ENCODE measurements at places on chromosomes 2 and 18.
A peak's percentile ranks its signal among the peaks of the same experiment; 100 is the strongest.

- no peak for DNase-seq
Measured at GRCh38 chr2:61134141-61134540, 27.8 kb upstream of the C2orf74 start.

- DNase-seq: no peak
Measured at GRCh38 chr2:72940361-72940760, 23.0 kb downstream of the EMX1 start.

GRCh38 chr2:160513120-160513519 lies 19.5 kb upstream of the RBMS1 start:
- DNase-seq: no peak

GRCh38 chr2:141611981-141612380 lies 518.8 kb downstream of the LRP1B start:
- DNase-seq: peak; percentile 1

DNA sequence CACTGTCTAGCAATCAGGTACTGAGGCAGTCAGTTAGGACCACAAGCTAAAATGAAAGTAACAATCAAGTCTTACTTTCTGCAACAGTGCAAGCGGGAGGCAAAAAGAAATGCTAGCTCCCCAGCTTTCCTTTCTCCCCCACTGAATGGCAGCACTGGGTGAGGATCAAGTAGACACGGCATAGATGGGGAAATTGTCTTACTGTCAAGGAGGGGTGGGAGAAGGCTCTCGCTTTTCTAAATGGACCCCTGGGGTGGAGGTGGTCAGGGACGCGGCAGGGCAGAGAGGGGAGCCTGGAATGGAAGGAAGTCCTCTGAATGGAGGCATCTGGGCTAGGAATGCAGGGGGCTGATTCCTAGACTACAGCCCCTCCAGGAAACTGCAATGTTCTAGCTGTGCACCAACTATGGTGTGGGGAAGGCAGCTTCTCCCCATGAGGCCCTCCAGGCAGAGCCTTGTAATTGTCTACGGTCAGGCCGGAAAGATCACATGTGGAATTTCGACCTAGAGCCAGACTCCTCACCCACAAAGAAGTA lies 24.3 kb downstream of the METTL8 start:
- no peak for DNase-seq

GRCh38 chr2:171889333-171889732 lies 4.7 kb downstream of the SLC25A12 start:
- DNase-seq: no peak

DNA sequence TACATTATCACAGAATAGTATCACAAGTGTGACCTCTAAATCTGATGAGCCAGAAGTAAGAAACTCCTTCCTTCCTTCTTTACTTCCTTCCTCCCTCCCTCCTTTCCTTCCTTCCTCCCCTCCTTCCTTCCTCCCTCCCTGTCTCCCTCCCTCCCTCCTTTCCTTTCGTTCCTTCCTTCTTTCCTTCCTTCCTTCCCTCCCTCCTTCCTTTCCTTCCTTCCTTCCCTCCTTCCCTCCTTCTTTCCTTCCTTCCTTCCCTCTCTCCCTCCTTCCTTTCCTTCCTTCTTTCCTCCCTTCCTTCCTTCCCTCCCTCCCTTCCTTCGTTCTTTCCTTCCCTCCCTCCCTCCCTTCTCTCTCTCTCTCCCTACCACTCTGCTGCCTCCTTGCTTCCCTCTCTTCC lies 359.2 kb downstream of the OSR1 start:
- DNase-seq: no peak

DNA sequence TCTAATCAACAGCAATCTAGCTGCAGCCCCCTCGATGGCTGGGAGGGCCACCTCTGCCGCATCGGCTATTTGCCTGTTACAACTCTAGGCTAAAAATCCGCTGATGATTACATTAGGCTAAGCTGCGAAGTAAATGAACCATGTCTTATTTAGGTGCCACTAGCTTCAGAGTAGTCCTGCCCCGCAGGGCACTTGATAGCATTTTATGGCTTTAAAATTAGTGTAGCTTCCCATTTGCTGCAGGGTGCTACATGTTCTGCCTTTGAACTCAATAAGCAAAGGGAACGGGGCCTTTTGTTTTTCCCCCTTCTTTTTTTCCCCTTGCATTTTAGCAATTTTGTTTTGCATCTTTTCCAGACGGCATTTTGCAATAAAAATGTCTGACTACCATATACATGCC lies 270.2 kb downstream of the GBX2 start:
- no peak for DNase-seq

DNA sequence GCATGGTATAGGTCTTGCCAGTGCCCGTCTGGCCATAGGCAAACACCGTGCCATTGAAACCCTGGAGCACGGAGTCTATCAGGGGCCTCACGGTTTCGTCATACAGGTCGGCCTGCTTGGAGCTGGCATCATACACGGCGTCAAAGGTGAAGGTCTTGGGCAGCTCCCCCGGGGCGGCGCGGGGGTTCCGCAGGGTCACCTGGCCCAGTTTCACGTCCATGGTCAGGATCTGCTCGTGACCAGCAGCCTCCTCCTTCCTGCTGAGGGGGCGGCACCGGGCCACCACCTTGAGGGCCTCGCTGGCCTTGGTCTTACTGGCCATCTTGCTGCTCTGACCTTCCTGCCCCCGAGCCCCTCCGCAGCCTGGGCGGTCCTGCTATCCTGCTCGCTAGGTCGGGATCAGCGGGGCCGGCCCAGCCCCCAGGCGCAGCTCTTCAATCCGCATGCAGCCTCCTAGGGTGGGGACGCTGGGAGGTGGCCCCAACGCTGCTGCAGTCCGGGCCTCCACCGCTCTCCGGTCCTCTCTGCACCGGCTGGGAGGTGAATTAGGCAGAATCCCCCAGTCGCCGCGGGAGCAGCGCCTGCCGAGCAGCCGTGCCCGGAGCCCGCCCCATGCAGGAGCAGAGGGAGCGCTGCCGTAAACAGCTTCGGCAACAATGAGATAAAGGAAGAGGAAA lies 563 bp downstream of the KIF3C start:
- DNase-seq: no peak
